SJSA1 (cell line): ENCODE measurements at places on chromosomes 6 and 20. TPM values are rescaled to one million over a fixed set of nuclear protein-coding genes. Genes with fewer than 3 reads are reported as not detected.

DNA sequence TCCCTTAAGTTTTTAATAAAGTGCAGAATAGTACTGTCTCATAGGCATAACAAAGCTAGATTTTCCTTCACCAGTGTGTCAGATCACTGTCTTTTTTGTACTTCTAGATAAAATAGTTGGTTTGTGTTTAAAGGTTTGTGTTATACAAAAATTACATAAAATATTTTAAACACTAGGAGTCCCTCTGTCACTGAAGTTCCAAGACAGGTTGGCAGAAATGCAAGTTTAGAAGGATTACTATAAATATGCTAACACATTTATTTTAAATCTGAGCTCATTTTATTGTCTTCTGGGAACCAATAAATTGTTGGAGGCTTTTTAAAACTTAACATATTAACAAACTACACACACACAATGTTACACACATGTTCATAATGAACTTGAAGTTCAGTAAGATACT lies 30.8 kb upstream of the RUNX2 start:
- no peak for DNase-seq
- no peaks in the 10 kb centered on the region for H3K36me3 ChIP-seq
- no peak overlapping the region for H3K4me3 ChIP-seq
- H3K27me3 ChIP-seq: no peaks in the 10 kb centered on the region

GRCh38 chr6:170174124-170174770 lies 116.6 kb downstream of the DLL1 start:
- no peak overlapping the region for H3K4me3 ChIP-seq
- no peaks in the 10 kb centered on the region for H3K27me3 ChIP-seq
- H3K36me3 ChIP-seq: no peaks in the 10 kb centered on the region
- peak; percentile 22 for DNase-seq
- no peak overlapping the region for H3K27ac ChIP-seq

GRCh38 chr20:47612670-47613069 lies 111.0 kb downstream of the NCOA3 start:
- H3K36me3 ChIP-seq: no peaks in the 10 kb centered on the region
- no peak overlapping the region for H3K4me3 ChIP-seq
- H3K27ac ChIP-seq: no peak overlapping the region

- DNase-seq: no peak
- no peak overlapping the region for H3K27ac ChIP-seq
Observed at GRCh38 chr6:154715446-154715845, 17.8 kb upstream of the SCAF8 start.

- no peaks in the 10 kb centered on the region for H3K4me1 ChIP-seq
- H3K27me3 ChIP-seq: peaks cover 3% of the 10 kb centered on the region
- no peaks in the 10 kb centered on the region for H3K36me3 ChIP-seq
Observed at GRCh38 chr20:17442588-17442987, 88.6 kb downstream of the BFSP1 start.

DNA sequence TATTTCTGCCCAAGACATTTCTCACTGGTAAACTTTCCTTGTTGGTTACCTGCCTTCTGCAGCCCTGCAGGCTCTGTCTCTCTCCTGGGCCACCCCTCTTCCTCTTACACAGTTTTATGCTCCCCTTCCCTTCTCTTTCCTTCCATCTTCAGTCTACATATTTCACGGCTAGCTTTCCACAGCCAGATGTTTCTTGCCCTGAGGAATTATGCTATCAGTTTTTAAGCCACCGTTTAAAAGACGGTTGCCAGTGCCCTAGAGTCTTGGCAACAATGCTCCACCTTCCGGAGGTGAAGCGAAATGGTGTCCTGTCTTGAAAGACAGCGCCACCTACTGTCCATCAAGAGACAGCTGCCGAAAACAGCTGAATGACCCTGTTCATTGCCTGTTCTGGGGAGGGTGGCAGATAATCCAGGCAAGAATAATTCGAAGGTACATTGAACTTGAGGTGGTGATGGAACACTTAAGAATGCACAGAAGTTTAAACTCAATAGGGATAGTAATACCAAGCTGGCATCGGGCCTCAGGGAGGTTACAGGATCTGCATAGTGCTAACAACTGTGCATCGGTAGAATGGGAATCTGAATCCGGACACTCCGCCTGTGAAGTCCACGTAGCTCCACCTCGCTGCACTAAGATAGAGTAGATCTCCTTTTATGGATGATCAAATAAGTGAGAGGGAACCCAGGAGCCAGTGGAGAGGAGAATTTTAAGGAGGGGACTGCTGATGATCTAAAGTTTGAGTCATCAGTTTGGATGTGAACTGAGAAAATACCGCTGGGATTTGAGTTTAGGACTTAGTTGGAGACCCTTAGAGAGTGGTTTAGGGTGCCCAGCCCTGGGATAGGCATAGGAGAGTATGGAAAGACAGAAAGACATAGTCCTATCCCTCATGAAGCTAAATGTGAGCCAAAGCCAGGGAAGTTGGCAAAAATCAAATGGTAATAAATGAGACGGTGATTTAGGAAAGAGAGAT lies 4.8 kb upstream of the TRIM40 start:
- peak; percentile 69 for DNase-seq
- H3K4me3 ChIP-seq: no peak overlapping the region
- no peaks in the 10 kb centered on the region for H3K36me3 ChIP-seq
- peaks cover 36% of the 10 kb centered on the region for H3K27me3 ChIP-seq

DNA sequence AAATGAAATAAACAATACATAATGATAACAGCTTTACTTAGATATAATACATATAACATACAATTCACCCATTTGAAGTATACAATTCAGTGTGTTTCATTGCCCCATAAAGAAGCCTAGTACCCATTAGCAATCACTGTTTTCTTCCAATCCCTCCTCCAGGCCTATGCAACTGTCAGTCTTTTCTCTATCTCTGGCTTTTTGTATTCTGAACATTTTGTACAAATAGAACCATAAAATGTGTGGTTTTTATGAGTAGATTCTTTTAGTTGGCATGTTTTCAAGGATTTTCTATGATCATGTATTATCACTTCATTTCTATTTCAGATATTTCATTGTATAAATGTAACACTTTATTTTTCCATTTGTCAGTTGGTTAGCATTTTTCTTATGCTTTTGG lies 54.6 kb upstream of the MYO6 start:
- no peak overlapping the region for H3K4me3 ChIP-seq
- H3K27me3 ChIP-seq: no peaks in the 10 kb centered on the region
- no peak for DNase-seq
- peaks cover 44% of the 10 kb centered on the region for H3K36me3 ChIP-seq

GRCh38 chr6:2450546-2450945 lies 205.1 kb upstream of the GMDS start:
- no peak overlapping the region for H3K27ac ChIP-seq
- H3K36me3 ChIP-seq: no peaks in the 10 kb centered on the region
- H3K27me3 ChIP-seq: no peaks in the 10 kb centered on the region
- H3K4me1 ChIP-seq: peaks cover 9% of the 10 kb centered on the region; the same call in 1 of the 2 replicates
- DNase-seq: no peak
- H3K4me3 ChIP-seq: no peak overlapping the region

DNA sequence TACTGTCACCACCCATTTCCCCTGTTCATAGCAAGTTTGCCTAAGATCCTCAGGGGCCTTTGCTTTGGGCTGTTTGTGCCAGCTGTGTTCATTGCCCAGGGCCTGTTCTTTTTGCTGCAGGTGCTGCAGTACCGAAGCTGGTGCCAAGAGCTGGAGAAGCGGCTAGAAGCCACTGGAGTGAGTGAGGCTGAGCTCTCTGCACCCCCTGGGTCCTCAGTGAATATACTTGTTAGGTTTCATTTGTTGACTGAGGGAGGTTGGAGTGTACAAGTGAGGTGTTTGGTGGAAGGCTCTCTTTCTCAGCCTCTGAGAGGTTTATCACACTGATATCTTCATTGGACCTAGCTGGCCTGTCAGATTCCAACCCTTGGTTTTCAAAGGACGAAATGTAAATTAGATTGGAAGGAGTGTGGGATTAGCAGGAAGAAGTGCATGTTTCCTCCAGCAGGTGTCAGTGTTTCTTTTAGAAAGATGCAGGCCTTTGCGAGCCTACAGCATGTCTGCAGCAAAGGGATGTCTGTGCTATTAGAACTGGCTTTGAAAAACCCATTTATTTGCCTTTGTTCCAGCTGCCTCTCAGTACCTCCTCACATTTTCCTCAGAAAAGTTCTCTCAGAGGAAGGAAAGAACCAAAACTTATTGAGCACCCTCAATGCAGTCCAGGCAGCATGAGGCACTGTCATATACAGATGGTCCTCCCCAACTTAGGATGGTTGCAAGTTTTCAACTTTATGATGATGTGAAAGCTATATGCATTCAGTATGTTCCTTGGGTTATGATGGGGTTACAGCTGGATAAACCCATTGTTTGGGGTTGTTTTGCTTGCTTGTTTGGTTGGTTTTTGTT lies 8.3 kb downstream of the CEP250 start:
- H3K4me1 ChIP-seq: no peaks in the 10 kb centered on the region
- no peak overlapping the region for H3K4me3 ChIP-seq
- peak; percentile 35 for DNase-seq
- no peak overlapping the region for H3K27ac ChIP-seq

- no peak overlapping the region for H3K4me3 ChIP-seq
- no peaks in the 10 kb centered on the region for H3K27me3 ChIP-seq
- no peaks in the 10 kb centered on the region for H3K36me3 ChIP-seq
Observed at GRCh38 chr6:149196091-149196490, 121.4 kb upstream of the TAB2 start.

DNA sequence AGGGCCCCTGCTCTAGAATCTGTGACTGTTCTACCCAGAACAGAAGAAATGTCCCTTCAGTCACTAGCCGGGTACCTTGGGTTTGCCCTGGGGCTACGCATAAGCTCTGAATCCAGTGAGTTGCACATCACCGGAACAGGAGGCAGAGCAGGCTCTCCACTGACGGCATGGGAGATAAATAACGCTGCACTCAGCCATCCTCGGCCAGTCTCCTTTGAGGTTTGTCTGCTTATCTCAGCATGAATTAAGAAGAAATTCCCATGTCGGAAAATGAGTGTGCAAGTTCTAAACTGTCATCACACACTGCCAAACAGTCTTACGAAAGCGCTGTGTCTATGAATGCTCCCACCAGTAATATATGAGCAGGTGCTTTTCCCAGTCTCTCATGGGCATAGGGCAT lies 90.8 kb downstream of the FAM50B start:
- DNase-seq: no peak
- H3K27me3 ChIP-seq: no peaks in the 10 kb centered on the region
- H3K36me3 ChIP-seq: no peaks in the 10 kb centered on the region

DNA sequence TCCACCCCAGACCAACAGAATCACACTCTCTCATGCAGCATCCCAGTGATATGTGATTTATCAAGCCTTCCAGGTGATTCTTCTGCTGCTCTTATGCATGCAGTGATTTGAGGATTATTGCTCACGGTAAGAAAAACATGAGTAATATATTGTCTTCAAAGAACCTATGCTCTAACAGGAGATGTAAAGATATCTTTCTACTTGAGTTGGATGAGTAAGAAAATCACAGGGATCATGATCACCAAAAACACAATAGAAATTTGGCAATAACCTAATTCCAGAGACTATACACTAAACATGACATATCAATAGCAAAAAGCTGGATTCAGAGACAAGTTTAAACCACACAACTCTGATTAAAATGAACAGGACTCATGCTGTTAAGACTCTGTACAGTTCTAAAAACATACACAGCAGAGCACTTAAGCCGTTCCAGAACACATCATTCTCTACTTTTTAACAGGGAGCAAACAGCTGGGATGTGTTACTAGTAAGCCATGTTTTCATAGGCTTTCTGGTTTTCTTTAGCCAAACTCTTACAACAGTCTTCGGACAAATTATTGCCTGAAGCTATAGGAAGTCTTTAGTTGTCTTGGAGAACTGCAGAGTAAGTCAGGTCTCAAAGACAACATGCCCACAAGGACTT lies 568.6 kb downstream of the HAO1 start:
- no peaks in the 10 kb centered on the region for H3K4me1 ChIP-seq
- H3K27me3 ChIP-seq: no peaks in the 10 kb centered on the region
- no peak overlapping the region for H3K4me3 ChIP-seq

DNA sequence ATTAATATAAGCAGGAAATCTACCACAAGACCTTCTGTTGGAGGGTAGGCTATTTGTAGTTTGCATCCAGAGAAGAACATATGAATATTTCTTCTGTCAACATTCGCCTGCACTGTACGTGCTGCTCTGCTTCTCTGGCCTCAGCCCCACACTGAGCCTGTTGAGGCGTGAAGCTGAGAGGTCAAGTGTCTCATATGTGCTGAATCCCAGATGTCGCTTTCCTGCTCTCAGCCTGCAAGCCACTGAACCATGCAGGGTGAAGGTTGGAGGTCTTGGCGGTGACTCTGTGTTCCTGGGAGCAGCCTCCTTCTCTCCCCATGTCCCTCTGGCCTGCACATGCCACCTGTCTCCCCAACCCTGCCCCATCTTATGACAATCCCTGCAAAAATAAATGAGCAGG lies 83.6 kb downstream of the TMEM170B start:
- peaks cover 35% of the 10 kb centered on the region for H3K4me1 ChIP-seq
- H3K36me3 ChIP-seq: 0 out of 2 replicates have a peak, but pooled peaks cover under 1% of the 10 kb centered on the region
- no peak overlapping the region for H3K27ac ChIP-seq

GRCh38 chr6:136586295-136586694 lies 36.1 kb upstream of the MAP7 start:
- H3K36me3 ChIP-seq: peaks cover 21% of the 10 kb centered on the region
- H3K4me3 ChIP-seq: no peak overlapping the region
- H3K27me3 ChIP-seq: no peaks in the 10 kb centered on the region
- peaks cover 16% of the 10 kb centered on the region for H3K4me1 ChIP-seq

DNA sequence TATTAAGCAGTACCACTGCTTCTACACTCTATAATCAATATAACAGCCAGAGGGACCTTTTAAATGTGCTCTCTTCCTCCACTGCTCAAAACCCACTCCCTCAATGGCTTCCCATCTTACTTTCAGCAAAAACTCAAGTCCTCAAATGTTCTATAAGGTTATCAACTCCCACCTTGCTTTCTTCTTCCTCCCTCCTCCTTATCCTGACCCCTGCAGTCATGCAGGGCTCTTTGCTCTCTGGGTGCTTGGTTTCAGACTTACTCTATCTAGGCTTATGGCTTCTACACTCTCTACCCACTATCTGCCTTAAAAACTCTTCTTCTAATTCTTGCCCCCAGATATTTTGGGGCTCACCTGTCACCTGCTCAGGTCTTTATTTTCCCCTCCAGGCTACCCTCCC lies 5.3 kb downstream of the ARHGAP18 start:
- no peak overlapping the region for H3K4me3 ChIP-seq
- peaks cover 27% of the 10 kb centered on the region for H3K4me1 ChIP-seq
- no peak overlapping the region for H3K27ac ChIP-seq
- no peaks in the 10 kb centered on the region for H3K27me3 ChIP-seq
- H3K36me3 ChIP-seq: peaks cover 13% of the 10 kb centered on the region; the same call in 1 of the 2 replicates

DNA sequence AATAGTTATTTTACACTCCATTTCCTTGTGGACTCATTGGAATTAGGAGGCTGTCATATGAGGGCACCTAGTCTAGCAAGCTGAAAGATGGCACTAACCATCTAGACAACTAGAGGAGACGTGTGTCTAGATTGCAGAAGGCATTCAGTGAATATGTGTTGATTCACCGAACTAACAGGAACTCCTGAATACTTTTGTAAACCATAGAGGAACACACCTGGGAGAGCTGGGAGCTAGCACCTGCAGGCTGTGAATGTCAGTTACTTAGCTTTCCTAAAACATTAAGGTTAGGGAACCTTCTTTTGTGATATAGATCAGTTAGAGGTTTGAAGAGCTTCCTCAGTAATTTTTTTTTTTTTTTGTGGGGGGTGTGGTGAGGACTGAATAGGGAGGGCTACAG lies 7.7 kb downstream of the OPN5 start:
- H3K27me3 ChIP-seq: no peaks in the 10 kb centered on the region
- no peaks in the 10 kb centered on the region for H3K36me3 ChIP-seq
- no peak for DNase-seq
- no peak overlapping the region for H3K27ac ChIP-seq
- H3K4me1 ChIP-seq: no peaks in the 10 kb centered on the region

Gene KIAA0408
- 5.1 and 5.8 TPM in 2 replicates for total RNA-seq

Gene SMLR1
- not detected in 2 replicates for total RNA-seq

Gene BTN1A1
- total RNA-seq: not detected in 2 replicates

Gene MYB
- 0.16 TPM in 1 of 2 replicates, not detected in the other for total RNA-seq

Gene C20orf204
- total RNA-seq: 0.24 and 0.94 TPM in 2 replicates

Gene MAP3K7
- 40.9 and 43.2 TPM in 2 replicates for total RNA-seq

Gene HTR1E
- total RNA-seq: not detected in 2 replicates

Gene GPSM3
- total RNA-seq: 15.3 and 16.2 TPM in 2 replicates
